ENCODE measurements at places on chromosomes 2 and 18. TPM values are rescaled to one million over a fixed set of nuclear protein-coding genes. Genes with fewer than 3 reads are reported as not detected.

The SERPINE2 gene
- total RNA-seq: 38.6 TPM

DNA sequence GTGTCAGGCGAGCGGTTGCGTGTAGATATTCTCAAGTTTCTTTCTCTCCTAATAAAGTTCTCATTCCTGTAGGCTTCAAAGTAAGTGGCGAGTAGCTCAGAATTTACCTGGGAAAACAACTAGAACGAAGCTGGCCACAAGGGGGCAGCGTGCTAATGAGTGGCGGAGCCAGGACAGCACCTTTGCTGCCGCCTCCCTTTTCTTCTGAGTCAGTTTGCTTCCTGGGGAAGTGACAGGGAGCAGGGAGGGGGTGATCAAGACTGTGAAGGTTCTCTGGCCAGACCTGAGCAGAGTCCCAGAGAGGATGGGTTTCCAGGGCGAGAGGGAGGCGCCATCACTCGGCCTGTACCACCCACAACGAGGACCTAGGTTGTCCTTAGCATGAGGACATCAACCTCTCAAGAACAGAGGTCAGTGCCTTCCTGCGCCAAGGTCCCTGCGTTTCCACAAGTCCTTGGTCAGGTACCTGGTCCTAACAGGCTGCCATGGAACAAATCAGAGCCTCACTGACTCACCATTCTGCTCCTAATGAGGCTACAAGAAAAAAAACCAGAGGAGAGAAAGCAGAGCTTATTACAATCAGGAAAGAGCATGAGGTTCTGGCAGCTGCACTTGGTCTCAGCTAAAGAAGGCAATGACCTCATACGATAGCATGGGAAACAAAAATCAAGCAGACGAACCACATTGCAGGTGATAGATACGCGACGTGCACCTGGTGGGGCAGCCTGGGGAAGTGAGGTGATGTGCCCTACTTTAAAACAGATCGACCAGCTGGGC is 98.7 kb downstream of the PLB1 start:
- DNase-seq: peak; percentile 95
- no peaks in the 10 kb centered on the region for H3K27me3 ChIP-seq
- no peak overlapping the region for H3K4me3 ChIP-seq

The MRPS5 gene
- total RNA-seq: 57.8 TPM

- H3K36me3 ChIP-seq: no peaks in the 10 kb centered on the region
- no peaks in the 10 kb centered on the region for H3K27me3 ChIP-seq
- H3K27ac ChIP-seq: no peak overlapping the region
- no peak for DNase-seq
- no peak overlapping the region for H3K4me3 ChIP-seq
These were observed 548.2 kb downstream of the CBLN2 start for GRCh38 chr18:71995904-71996465.

- H3K27ac ChIP-seq: no peak overlapping the region
- peaks cover 15% of the 10 kb centered on the region for H3K36me3 ChIP-seq
- H3K4me1 ChIP-seq: no peaks in the 10 kb centered on the region
- no peak for DNase-seq
- H3K27me3 ChIP-seq: no peaks in the 10 kb centered on the region
- no peak overlapping the region for H3K4me3 ChIP-seq
These were observed 13.8 kb upstream of the IAH1 start for GRCh38 chr2:9460441-9461017.

DNA sequence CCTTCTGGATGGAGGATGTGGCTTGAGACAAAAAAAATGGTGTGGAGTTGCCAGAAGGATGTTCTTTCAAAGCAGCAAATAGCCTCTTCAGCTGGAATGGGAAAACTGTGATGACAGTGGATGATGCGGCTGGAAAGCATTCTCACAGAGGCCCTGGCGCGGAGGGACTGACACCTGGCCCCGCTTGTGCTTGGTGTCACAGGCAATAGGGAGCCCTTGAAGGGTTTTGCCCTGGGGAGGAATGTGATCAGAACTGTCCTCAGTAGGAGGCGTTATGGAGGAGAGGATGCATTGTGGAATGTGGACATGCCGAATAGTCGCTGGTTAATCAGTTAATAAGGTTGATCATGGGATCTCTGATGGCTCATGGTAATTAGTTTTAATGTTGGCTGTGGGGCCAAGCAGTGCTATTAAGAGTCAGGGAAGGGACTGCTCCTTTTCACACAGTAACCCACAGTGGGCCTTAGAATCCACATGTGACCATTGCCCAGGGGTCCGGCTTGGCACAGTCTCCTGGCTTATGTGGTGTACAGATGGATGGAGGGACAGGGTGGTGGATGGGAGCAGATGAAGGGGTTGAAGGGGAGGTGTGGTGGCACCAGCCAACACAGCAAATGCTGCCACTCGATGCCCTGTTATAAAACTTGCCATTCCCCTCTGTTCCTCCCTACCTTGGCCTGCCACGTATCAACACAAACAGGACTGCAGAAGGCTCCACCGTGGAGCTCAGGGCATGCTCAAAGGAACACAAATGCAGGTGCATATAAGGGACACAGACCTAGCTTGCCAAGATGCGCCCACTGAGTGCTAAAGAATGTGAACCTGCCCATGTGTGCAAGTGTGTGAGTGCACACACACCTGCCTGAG is 71.7 kb downstream of the CIB4 start:
- H3K4me3 ChIP-seq: no peak overlapping the region
- no peak for DNase-seq
- H3K27me3 ChIP-seq: no peaks in the 10 kb centered on the region
- H3K36me3 ChIP-seq: no peaks in the 10 kb centered on the region
- H3K4me1 ChIP-seq: peaks cover 6% of the 10 kb centered on the region
